Daoy (cell line): ENCODE measurements at places on chromosomes 11 and 22. TPM values are rescaled to one million over a fixed set of nuclear protein-coding genes. Genes with fewer than 3 reads are reported as not detected.

DNA sequence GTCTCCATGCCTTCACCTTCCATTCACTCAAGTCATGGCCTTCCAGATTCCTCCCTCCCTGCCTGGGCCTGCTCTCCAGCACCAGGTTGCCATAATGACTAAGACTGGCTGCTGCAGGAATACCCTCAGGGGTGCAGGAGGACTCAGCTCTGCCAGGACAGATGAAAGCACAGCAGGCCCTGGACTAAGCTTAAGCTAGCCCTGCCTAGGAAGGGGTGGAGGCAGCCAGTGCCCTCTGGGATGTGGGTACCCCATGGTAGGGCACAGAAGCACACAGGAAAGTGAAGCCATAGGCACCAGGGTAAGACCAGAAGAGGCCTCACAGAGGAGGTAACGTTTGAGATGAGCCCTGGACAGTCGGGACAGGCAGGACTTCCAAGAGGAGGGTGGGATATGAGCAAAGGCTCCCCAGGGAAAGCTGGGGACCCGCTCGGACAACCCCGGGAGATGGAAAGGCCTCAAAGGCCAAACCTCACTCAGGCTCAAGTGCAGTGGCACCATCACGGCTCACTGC, 3.0 kb upstream of the RIN1 start:
- no peak for DNase-seq

Gene C1QTNF6
- 0.30 and 0.34 TPM in 2 replicates for total RNA-seq

- DNase-seq: no peak
Observed at GRCh38 chr22:47384977-47385376, 622.5 kb downstream of the TBC1D22A start.

DNA sequence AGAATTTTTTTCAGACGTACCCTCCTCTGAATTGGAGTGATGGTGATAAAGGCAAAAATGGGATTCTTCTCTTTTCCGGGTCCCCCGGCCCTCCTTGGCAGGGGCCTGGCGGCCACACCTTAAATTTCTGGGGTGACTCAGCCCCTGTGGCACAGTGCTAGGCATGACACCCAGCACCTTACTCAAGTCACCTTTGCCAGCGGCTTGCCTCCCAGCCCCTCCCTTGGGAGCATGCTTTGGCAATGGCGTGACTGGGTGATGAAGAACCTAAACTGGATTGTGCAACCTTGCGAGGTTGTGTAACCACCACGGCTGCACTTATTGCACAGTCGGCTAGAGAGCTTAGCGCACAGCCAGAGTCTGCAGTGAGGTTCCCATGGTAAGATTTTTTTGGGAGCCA, 16.2 kb upstream of the LDLRAD3 start:
- peak; percentile 31 for DNase-seq

Gene PGA5
- total RNA-seq: not detected in 2 replicates

DNA sequence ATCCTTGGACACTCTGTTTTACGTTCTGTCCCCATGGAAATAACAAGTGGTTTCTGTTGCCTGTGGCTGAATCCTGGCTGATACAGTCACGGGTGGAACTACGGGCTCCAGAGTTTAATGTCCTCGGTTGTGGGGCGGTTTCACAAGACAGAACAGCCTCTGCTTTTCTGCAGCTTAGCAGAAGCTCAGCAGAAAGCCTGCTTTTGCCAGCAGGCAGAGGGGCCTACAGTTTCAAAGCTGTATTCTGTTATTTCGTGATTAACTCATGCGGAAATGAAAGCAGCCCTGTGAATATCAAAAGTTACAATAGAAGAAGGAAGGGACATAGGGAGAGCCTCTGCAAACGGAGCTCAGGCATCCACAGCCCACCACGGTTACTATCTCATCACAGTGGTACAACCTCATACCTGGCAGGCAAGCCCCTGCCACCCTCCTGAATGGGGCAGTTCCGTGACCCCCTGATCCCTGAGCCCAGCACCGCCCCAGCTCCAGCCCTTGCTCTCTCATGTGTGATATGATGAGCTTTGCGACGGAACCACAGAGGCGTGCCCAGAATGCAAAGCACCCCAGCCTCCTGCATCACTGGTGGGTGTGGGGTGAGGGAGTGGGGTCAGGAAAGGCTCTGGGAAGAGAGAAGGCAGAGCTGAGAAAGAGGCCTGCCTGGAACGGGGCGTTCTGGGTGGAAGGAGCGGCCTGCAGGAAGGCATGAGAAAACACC, 360.6 kb downstream of the BRD1 start:
- DNase-seq: no peak

Gene TRIM51
- total RNA-seq: not detected in 2 replicates

- no peak for DNase-seq
Observed at GRCh38 chr11:71986131-71986530, 12.6 kb upstream of the IL18BP start.
